ENCODE measurements at places on chromosomes 6 and 20.

DNA sequence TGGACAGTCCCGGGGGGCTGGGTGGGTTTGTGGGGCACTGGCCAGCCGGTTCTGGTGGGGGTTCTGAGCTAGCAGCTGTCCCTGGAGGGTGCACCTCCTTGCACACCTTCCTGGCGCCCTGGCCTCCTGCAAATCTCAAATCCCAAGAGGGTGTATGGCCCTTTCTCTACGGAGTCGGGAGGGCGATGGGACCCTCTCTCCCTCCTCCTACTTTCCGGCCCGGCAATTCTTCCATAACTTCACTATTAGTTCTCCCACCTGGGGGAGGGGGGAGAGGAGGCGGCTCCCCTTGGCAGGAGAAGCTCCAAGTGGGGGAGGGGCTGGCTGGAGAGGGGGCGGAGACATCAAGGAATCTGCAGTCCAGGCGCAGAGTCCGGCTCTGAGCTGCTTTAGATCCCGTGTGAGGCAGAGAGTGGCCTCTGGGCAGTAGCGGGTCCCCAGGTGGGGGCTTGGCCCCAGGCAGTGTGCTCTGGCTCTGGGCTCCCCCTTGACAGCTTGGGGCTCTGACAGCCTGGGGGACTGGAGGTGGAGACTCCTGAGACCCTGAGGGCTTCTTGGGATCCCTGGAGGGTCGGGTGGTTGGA is 1.4 kb upstream of the LAMA5 start:
- DNase-seq: no peak

GRCh38 chr20:3383878-3384495 is 23.5 kb downstream of the DNAAF9 start:
- DNase-seq: no peak

DNA sequence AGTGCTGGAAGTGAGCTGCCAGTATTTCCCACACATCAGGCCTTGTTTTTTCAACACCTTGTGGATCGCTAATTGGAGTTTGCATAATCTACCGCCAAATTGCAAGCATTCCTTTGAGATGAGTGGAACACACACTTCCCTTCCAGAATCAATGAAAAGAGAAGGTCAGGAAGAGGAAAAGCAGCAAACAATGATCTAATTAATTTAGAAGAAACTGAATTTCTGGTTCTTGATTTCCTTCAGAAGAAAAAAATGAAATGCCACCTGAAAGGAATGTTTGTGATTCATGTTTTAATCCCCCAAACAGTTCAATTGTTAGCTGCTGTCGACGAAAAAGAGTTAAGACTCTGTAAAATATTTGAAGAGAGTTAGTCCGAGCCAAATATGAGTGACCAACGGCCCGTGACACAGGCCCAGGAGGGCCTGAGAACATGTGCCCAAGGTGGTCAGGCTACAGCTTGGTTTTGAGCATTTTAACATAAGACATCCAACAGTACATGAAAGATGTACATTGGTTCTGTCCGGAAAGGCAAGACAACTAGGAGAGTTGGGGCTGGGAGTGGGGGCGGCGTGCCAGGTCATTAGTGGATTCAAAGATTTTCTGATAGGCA is 182.3 kb downstream of the MTFR2 start:
- no peak for DNase-seq

- DNase-seq: no peak
Measured at GRCh38 chr6:63584125-63584514, 11.8 kb downstream of the LOC128125822 start.

DNA sequence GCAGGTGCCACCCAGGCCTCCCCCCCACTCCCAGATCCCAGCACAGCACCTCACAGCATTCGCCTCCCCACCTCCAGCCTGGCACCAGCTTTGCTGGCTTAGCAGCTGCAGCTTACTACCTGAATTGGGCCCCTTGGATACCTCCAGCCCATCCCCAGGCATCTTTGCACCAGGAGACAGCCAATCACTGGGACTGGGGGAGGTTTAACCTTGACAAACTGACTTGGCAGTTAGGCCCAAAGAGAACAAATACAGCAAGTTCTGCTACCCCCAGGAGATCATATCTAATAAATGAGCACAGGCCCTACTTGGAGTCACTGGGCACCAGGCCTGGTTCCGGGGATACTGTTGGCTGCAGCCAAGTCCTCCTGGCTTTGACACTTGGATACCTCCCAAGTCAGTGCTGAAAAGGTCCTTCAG is 8.8 kb downstream of the PDRG1 start:
- no peak for DNase-seq

DNA sequence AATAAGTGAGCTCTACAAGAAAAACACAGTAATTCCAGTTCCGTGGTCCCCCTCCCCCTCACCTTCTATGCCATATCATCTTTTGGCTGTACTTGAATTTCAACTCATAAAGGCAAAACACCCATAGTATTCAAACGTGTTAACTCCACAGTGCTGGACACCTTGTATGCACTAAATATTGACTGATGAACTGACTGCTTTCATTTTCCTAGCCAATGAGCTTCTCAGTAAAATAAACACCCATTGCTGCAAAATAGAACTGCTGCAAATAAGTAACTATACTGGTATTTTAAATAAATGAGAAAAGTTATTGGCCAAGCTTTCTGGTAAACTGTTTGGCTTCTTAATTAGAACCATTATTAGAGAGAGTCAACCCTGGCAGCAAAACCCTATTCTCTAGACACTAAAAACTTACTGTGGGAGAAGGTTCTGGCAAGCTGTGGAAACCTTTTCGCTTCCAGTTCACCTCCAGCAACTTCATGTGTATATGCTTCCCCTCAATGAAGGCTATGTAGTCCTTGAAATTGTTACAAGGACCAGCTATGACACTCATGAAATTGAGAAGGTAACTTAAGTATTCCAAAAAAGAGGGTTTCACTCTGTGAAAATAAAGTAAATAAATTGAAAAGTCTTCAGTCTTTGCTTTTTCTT is 86.0 kb downstream of the MBOAT1 start:
- DNase-seq: no peak

- DNase-seq: no peak
Measured at GRCh38 chr20:44279228-44279627, 31.8 kb downstream of the FITM2 start.

- DNase-seq: no peak
Measured at GRCh38 chr20:5779071-5779900, 29.1 kb downstream of the SHLD1 start.

- no peak for DNase-seq
Measured at GRCh38 chr6:73566954-73567591, 46.2 kb upstream of the EEF1A1 start.

- DNase-seq: no peak
Measured at GRCh38 chr20:23097636-23098580, 11.8 kb upstream of the CD93 start.

All from activated CD8-positive, alpha-beta memory T cell treated with anti-CD3 and anti-CD28 coated beads for 1 hour (primary cell).